ENCODE measurements at places on chromosomes 3 and 15.
A peak's percentile ranks its signal among the peaks of the same experiment; 100 is the strongest.

DNA sequence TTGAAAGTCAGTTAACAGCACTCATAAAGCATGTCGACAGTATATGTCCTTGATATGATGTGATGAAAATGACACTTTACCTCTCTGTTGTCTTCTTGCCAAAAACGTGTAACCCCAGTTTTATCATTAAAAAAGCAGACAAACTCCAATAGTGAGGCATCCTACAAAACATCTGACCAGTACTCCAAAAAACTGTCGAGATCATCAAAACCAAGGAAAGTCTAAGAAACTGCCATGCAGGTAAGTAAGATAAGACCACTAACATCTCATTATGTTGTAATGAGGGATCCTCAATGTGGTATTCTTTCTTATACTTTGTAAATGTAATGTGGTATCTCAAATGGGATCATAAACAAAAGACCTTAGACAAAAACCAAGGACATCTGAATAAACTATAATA is 152.3 kb downstream of the NR1I2 start:
- DNase-seq: no peak

- no peak for DNase-seq
Measured at GRCh38 chr3:166986000-166986399, 394.1 kb downstream of the ZBBX start.

DNA sequence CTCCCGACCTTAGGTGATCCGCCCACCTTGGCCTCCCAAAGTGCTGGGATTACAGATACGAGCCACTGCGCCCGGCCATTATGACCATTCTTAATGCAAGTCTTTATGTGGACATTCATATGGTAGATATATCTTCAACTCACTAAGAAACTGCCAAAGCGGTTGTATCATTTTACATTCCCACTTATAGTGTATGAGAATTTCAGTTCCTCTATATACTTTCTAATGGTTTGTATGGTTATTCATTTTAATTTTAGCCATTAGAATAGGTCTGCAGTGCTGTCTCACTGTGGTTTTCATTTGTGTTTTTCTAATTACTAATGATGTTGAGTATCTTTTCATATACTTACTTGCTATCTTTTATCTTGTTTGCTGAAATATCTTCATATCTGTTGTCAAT is 32.5 kb downstream of the TCF12 start:
- DNase-seq: no peak

GRCh38 chr15:68114356-68114755 is 60.2 kb downstream of the PIAS1 start:
- no peak for DNase-seq

GRCh38 chr3:138114431-138114918 is 933 bp downstream of the DZIP1L start:
- DNase-seq: peak; percentile 36

Data from hindlimb muscle (tissue), 1 donor.